Left hindlimb (tissue), 1 donor: ENCODE measurements at places on chromosomes 4 and X.

DNA sequence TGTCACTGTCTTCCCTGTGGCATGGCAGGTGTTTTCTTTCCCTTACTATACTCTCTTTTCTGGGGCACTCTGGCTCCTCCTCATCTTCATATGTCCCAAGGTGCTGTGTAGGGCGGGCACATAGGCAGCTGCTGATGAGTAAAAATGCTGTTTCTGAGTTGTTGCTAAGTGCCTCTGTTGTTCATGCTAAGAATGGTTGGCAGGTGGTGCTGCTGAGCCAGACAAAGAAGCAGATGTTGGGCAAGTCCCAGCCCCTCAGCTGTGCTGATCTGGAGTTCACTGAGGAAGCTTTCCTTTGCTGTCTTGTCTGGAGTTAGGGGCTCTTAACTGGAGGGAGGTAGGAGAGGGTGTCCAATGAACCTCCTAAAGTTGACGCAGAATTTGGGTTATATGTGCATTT lies 40.6 kb downstream of the HADH start:
- peak; percentile 71 for DNase-seq

DNA sequence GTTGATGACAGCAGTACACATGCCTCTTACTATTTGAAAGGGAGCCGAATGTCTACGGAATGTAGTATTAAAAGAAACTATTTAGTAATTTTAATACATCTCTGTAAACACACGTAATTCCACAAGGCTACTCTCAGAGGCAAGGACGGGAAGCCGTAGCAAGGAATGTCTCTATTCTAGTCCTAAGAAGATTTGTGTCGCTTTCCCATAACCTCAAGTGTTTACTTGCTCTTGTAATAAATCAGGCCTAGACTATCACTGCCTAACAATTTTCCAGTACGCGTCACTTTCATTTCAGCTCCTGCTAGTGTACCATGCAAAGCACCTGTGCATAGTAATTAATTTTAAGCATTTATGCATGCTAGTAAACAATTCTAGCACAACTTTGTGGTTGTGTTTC lies 86.7 kb downstream of the OR13H1 start:
- DNase-seq = no peak

- DNase-seq = no peak
These were observed 53.8 kb downstream of the ZFYVE28 start for GRCh38 chr4:2364654-2365053.

DNA sequence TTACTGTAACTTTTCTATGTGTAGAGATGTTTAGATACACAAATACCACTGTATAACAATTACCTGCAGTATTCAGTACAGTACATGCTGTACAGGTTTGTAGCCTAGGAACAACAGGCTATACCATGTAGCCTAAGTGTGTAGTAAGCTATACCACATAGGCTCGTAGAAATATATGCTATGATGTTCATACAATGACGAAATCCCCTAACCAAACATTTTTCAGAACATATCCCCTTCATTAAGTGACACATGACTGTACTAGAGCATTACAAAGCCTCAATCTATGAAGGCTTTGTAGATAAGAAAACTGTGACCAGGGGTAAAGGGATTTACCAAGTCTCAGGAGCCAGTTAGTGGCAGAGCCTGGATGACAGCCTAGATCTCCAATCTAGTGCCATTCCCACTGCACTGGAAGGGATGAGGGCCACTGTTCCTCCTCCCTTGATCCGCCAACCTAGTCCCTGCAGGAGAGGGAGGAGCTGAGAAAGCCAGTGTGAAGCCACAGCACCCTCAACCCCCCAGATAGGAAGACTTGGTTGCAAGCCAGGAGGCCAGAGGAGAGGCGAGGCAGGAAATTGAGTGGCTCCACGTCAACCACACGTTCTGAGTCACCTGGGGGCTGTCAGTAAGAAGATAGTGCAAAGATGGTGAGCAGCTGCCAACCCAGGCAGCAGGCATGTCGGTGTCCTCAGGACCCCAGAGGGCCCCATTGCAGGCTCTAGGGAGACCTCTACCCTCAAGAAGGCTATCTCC lies 227.7 kb downstream of the BCOR start:
- DNase-seq = no peak

GRCh38 chr4:2396781-2397368 lies 21.6 kb downstream of the ZFYVE28 start:
- no peak for DNase-seq

DNA sequence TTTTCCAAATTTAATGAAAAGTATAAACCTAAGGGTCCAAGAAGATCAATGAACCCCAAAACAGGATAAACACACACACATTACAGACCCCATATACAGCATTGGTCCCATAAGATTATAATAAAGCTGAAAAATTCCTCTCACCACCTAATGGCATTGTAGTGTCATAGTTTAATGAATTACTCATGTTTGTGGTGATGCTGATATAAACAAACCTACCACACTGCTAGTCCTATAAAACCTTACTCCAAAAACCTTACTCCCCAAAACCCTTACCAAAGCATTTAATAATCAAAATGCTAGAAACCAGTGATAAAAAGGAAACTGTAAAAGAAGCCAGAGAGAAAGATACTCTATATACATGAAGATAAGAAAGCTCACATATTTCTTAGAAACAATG lies 148.1 kb upstream of the SH3RF1 start:
- no peak for DNase-seq

DNA sequence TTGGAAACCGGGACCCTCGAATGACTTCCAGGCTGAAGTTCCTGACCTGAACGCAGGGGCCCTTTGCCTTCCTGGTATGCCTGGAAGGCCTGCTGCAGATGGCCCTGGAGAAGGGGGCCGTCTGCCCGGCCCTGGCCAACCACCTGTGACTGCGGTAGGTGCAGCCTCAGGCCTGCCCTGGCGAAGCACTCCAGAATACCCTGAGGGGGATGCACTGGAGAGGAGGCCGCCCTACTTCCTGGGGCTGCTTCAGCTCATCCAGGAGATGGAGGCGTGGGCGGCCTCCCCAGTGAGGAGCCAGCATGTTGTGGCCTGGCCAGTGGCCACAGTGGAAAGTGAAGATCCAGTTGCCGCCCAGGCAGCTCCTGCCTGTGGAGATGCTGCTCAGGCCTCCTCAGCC lies 26.4 kb upstream of the PNMA3 start:
- DNase-seq = no peak

DNA sequence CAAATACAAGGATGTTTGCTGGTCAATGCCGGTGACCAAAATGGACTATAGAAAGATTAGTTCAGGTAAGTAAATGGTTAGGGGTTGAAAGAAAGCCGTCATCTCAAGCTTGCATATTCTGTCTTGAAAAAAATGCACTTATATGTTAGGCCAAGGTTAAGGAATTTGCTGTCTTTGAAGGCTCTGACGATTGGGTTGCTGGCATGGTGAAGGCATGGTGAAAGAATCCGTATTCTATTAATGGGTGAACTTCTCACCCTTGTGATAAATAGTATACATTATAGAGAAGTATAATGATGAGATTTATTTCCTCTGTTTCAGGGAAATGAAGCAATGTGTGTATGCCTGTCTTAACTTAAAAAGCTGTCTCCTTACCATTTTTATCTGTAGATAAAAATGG lies 132.6 kb downstream of the ADGRL3 start:
- DNase-seq = no peak

DNA sequence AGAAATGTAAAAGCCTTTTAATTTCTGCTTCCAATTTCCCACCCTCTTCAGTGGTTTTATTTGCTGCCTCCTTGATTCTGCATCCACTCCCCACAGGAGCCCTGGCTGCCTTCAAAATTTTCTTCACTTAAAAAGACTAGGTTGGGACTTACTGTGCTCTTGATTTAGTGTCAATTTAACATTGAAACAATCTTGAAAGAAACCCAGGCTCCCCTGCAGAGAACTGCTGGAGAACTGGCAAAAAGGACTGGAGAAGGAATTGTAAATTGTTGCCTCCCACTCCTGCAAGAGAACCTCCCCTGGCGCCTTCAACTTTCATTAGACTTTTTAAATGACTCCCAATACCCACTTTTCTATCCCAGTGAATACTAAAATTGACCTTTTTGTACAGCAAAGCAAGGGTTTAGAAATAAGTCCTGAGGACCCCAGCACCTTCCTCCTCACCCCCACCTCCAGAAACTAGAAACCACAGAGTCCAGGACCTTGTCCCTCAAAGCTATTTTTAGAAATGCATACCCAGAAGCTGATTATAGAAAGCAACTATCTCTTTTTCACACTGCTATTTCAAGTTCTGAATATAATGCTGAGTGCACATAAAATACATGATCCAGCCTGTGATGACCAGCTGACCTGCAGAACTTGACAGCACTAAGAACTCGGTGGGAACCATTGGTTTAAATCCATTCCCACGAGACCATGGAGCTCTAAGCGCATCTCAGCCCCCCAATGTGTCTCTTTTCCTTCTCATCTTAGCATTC lies 155.5 kb downstream of the INPP4B start:
- no peak for DNase-seq

GRCh38 chr4:177161781-177162180 lies 147.9 kb upstream of the NEIL3 start:
- no peak for DNase-seq

DNA sequence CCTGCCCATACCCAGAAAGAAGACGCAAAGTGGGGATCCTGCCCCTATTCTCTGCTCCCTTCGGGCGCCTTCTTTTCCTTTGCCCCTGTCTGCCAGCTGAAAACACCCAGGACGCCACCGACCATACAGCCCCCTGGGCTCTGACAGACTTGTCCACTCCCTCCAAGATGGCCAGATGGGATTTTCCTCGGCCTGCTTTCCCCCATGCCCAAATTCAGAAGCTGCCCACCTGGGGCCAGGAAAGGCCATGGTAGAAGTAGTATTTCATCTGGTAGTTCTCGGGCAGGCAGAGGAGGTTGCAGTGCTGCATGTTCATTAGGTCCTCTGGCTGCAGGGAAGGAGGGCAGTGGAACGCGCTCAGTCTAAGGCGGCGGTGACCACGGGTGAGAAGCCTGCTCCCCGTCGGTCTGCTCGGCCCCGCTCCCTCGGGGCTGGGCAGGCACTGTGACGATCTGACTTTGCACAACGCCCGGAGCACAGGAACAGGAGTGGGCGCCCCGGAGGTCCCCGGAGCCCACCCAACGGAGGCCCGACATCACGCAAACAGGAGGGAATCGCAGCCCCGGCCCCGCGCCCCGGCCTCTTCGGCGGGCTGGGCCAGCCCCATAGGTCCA lies 582 bp downstream of the NAA10 start:
- no peak for DNase-seq

GRCh38 chr4:136742333-136742732 lies 790.0 kb downstream of the PCDH18 start:
- DNase-seq = no peak

DNA sequence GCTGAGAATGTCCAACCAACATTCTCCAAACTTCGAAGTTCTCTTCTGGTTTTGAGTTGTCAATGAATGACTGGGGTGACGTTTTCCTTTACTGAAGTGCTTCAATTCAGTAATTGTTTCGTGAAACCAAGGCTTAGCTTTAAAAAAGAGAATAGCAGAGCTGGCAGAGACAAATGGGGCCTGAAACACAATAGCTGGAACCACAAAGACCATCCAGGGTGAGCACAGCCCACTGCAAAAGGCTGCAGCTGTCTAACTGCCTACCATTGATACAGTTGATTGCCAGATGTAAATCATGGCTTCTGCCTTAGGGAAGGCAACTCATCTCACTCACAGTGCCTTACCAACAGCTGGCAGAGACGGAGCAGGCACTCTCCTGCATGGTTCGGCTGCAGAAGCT lies 78.7 kb upstream of the ZNF518B start:
- DNase-seq = no peak

- DNase-seq = no peak
These were observed 8.3 kb downstream of the NDP start for GRCh38 chrX:43964936-43965335.

DNA sequence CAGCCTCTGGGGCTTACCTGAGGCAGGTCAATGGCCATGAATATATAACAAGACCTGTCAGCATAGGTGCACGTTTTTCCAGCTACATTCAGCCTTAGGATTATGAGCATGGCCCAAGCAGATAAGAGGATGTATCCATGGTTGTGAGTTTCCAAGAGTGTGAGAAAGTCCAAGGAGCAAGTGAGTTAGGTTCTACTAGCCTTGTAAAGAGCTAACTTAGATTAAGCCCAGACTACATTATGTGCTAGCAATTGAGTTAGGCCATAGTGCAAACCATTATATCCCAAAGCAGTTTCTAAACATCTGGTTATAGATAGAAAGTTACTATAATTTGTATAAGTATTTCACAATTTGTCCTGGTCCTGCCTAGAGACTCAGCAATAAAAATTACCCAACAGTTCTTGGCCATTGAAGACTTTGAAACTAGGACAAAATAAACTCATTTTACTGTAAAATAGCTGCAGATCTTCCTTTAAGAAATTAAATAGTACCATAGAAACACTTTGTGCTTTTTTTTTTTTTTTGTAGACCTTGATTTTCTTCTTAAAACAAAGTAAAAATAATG lies 312.0 kb downstream of the CAMK2D start:
- DNase-seq = no peak

GRCh38 chr4:56648021-56648823 lies 32.9 kb downstream of the HOPX start:
- no peak for DNase-seq

DNA sequence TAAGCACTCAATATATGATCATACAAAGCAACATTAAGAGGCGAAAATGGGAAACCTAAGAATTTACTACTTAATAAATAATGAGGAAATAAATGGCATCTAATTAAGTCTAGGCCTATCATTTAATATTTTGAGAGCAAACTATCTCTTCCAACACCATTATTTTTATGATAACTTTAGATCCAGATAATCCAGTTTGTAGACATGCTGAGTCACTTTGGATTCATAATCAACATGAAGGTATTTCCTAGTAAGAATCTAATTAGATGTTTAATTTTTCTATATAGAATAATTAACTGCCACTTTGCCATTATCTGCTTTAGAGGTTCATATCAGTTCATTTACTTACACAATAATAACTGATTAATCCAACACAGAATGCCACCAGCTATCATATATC lies 336.2 kb downstream of the INPP4B start:
- no peak for DNase-seq
